ENCODE measurements at places on chromosomes 2 and 18.
A peak's percentile ranks its signal among the peaks of the same experiment; 100 is the strongest.

DNA sequence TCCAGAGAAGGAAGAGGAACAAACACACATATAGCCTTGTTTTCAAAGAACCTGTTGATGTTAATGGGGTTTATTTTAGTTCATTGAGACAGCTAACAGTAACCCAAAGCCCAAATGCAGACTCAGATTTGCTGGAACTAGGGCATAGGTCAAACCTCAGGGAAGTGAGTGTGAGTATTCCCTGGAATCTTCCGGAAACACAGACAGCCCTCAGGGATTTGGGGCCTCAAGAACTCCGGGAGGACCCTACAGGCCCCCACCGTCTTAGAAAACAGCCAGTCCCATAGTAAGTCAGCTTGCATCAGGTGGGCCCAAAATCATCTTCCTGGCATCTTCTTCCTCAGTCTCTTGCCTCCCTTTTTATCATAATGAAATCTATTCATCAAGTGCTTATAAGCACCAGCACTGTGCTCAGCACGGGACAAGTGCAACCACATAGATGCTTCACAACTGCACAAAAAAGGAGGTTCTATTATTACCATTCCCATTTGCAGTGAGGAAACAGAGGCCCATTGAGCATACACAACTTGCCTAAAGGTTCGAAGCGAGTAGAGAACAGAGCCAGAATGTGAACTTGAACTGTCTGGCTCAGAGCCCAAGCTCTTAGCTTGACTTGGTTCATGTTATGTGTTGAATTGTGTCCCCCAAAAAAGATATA, 50.2 kb upstream of the BCL11A start:
- DNase-seq: no peak

GRCh38 chr2:42191285-42192009, 22.3 kb downstream of the EML4 start:
- DNase-seq: no peak

GRCh38 chr2:110881908-110882307, 149.5 kb downstream of the ACOXL start:
- no peak for DNase-seq

GRCh38 chr2:100214265-100214971, 72.0 kb upstream of the AFF3 start:
- DNase-seq: no peak

DNA sequence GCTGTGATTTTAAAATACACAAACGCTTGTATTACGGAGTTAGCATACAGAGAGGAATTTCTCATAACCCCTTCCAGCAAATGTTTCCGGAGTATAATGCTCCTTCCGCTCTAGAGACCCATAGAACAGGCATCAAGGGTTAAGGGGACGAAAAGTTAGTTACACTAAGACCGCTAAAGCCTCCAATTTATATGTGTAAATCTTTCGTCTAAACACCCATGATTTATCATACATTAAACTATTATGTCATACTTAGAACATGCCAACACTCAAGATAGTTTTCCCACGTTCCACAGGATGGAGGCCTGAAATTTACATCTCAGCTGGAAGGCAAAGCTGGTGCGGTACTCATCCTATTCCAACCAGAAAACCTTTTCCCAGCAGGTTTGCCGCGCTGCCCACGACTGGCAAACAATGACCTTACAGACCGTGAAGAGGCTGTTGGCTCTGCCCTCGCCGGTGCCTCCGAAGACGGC, 650 bp downstream of the ORMDL1 start:
- no peak for DNase-seq

DNA sequence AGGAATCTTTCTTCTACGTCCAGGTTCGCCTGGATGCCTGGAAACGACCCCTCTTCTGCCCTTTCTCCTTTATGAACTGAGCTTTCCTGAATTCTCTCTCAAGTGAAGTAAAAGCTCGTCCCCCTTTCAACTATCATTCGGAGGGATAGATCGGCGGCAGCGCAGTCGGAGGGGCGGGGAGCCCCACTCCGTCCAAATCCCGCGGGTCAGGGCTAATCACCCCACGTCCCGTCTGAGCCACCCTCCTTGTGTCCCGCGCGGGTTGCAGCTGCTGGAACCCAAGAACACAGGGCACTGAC, 367 bp downstream of the FBXO48 start:
- no peak for DNase-seq

- DNase-seq: no peak
These were observed 489.6 kb upstream of the SPRED2 start for GRCh38 chr2:65922030-65922429.

DNA sequence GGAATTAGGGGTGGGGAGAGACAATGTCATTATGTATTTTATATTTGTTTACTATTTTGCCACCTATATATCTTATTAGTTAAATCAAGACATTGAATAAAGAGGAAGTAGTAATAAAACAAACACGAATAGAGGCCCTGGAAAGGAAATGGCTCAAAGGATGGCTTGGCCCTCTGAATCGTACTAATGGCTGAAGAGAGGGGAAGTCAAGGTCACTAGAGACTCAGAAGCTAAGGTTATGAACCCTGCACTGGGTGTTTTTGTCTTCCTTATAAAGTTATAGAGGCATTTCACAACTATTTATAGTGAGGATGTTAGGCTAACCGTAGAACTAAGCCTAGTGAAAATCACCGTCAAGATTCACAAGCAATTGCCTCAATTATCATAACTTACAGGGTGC, 685.9 kb downstream of the ARHGAP15 start:
- no peak for DNase-seq

GRCh38 chr2:237735798-237736197, 62.8 kb upstream of the RBM44 start:
- no peak for DNase-seq

GRCh38 chr18:9643549-9643948, 29.2 kb upstream of the PPP4R1 start:
- DNase-seq: no peak

DNA sequence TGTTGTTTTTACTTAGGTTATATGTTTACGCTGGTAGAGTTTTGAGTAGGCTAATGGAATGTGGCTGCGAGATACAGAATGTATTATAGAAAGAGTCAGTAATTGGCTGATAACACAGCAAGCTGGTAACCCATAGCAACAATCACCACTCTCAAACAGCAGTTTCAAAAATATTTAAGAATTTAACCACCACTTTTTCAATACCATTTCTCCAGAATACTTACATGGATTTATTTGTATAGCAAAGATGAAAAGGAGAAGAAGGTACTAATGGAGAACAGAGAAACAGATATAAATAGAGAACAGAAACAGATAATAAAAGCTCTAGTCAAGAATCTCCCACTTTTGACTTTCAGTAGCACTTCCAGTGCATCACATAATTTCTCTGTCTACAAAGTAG, 188.3 kb upstream of the SLC39A10 start:
- no peak for DNase-seq

DNA sequence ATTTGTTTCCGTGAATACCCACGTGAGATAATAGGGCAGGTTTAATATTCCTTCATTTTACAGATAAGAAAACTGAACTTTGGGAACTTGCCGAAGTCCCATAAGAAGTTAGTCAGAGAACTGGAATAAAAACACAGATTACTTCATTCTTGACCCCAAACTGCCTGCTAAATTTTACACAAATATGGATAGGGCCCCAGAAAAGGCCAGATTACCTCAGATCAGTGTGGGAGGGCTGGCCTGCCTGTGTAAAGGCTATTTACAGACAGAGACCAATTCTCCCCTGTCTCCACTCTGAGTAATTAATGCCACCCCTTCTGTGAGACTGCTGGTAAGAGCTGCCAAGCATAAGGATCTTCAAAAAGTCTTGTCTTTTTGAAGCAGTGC, 139.2 kb downstream of the MGAT5 start:
- no peak for DNase-seq

DNA sequence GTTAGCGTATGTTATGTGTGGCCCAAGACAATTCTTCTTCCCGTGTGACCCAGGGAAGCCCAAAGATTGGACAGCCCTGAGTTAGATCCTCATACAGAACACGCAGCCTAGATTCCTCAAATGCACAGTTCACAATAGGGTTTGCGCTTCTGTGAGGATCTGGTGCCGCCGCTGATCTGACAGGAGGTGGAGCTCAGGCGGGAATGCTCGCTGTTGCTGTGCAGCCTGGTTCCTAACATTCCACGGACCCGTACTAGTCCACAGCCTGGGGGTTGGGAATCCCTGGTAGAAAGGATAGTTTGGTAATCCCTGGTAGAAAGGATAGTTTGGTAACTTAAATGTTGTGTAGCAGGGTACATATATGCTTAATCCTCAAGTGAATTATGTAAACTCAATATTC, 27.0 kb downstream of the MAPRE3 start:
- no peak for DNase-seq

DNA sequence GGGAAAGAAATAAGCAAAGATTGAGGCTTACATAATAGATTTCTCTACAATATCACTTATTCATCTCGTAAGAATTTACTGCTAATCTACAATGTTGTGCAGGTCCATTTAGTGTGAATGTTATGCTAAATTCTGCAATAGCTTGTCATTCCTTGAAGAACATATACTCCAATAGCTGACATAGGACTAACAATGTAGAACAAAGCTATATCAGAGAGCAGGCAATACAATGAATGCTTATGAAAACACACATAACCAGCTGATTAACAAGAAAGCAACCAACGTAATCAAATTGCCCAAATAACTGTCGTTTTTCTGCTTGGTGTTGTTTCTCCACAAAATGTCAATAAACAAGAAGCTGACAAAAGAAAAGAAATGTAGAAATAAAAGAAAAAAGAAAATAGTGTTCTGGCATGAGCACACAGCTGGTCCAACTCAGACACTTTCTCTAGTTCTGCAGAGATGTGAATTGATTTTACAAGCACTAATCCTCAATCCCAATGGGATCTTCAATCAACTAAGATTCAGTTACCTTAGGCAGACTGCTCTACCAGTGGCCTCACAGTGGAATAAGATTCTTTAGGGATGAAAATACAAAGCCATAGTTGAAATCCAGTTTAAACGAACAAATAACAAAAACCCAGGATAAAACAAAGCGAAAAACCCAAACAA, 1024.7 kb upstream of the PIK3C3 start:
- DNase-seq: no peak

DNA sequence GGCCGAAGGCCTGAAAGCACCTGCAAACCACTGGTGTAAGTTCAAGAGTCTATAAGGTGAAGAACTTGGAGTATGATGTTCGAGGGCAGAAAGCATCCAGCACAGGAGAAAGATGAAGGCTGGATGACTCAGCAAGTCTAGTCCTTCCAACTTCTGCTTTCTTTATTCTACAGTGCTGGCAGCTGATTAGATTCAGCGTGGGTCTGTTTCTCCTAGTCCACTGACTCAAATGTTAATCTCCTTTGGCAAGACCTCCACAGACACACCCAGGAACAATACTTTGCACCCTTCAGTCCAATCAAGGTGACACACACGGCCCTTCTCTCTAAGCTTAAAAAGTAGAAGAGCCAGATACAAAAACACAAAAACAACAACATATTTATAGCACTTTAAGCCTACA, 43.4 kb downstream of the NMS start:
- DNase-seq: no peak

- DNase-seq: no peak
These were observed 146.2 kb downstream of the RBMS1 start for GRCh38 chr2:160347269-160347863.

DNA sequence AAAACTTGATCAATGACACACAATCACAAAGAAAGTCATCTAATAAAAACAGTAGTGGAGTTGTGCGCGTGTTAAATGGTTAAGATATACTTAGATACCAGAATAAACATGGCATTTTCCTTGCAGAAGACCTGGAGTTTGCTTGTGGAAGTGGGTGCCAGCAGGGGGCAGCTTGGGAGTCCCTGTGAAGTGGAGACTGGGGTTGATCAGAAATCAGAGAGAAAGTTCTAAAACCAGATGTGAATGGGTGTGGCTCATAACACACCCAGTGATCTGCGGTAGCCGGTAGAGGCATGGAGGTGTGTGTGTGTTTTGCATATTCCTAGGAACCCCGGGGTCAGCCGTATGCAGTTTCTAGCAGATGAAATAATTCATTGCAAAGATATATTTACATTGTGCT, 300.1 kb upstream of the TRIB2 start:
- peak; percentile 59 for DNase-seq

- DNase-seq: no peak
These were observed 516.3 kb downstream of the NRXN1 start for GRCh38 chr2:50515638-50516037.

- DNase-seq: no peak
These were observed 49.2 kb upstream of the CDC42EP3 start for GRCh38 chr2:37720533-37721200.

DNA sequence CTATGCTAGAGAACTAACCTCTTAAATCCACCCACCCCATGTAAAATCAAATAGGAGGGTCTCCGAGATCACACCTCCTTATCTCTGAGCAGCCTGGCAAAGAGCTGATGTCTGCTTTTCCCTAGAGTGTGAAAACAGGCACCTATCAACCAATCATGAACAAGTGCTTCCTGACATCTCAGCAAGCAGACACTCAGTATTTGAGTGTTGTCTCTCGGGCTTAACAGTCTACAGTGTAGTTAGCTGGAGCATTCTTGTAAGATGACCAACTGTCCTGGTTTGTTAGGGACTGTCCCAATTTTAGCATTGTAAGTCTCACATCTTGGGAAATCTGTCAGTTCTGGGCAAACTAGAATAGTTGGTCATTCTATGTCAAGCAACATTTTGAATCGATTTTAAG, 26.4 kb downstream of the MARCHF4 start:
- no peak for DNase-seq

DNA sequence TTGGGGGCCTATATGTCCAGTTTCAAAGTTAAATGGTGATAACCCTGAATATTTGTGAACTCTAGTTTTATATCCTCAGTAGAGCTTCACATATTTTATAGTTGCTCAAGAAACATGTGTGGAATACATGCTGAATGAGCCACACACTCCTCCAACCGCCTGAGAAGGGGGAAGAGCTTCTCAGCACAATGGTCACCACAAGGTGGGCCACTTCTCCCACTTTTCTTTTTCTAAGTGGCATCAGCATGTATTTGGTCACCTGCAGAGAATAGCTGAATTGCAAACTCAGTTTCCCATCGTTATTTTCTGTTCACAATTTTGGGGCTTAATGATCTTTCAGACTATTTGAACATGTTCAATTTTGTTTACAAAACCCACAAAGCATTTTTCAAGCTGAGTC, 340.5 kb downstream of the PARD3B start:
- DNase-seq: no peak

GRCh38 chr2:161662373-161662772, 38.2 kb downstream of the SLC4A10 start:
- no peak for DNase-seq

- DNase-seq: no peak
These were observed 140.0 kb upstream of the CYP1B1 start for GRCh38 chr2:38215993-38216392.

- DNase-seq: no peak
These were observed 40.0 kb upstream of the ATG16L1 start for GRCh38 chr2:233211548-233211895.

GRCh38 chr2:68813596-68813995, 57.6 kb downstream of the BMP10 start:
- DNase-seq: no peak

DNA sequence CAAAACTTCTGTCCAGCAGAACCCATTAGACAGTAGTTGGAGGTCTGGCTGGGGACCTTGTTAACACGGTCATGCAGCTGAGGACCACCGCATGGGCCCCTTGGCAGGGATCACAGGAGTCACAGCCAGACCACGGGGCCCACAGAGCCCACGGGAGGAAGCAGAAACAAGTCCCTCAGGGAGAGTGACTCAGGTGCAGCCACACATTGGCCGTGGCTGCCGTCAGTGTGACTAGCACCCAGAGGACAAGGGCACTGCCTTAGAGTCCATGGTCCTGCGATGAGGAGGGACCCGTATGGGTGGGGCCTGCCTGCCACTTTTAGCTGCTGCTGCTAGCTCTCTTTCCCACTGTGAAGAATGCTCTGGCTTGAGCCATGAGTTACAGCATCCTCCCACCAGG, 5.9 kb upstream of the RFX8 start:
- DNase-seq: no peak
